ENCODE measurements at places on chromosomes 13 and 19.

- no peak for DNase-seq
Observed at GRCh38 chr19:47019431-47020041, at the start of gene NPAS1. Gene NPAS1, plus strand, starts transcription at chr19:47019837. Its CDS starts 1,211 bp downstream, at chr19:47021048.

- peak; percentile 40 for DNase-seq
Observed at GRCh38 chr13:51262501-51263211, 40.5 kb downstream of the FAM124A start.

- DNase-seq, result peak; percentile 55
Observed at GRCh38 chr13:105587786-105588185, 947.7 kb downstream of the EFNB2 start.

DNA sequence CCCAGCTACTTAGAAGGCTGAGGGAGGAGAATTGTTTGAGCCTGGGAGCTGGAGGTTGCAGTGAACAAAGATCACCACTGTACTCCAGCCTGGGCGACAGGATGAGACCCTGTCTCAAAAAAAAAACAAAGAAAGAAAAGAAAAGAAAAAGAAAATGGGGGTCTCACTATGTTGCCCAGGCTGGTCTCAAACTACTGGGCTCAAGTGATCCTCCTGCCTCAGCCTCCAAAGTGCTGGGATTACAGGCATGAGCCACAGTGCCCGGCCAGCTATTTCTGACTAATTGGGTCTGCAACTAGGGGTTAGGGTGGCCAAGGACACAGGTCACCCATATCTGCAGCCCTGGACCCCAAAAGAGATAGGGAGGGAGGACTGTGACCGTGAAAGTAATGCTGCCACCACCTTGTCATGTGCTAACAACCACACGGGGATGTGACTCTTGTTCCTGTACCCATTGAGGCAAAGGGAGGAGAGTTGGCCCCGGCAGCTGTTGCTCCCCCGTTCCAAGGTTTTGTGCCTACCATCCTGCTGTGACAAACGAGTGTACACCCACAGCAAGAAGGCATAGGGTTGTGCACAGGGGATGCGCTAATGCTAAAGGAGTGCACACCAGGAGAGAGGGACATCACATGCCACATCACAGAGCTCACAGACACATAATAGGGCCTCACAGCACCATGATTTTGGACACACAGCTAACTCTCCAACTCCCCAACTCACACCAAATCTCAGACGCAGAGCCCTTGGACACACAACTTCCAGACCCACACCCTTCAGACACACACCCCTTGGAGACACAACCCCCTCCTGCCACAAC lies 619 bp downstream of the MEF2B start:
- DNase-seq, result no peak

DNA sequence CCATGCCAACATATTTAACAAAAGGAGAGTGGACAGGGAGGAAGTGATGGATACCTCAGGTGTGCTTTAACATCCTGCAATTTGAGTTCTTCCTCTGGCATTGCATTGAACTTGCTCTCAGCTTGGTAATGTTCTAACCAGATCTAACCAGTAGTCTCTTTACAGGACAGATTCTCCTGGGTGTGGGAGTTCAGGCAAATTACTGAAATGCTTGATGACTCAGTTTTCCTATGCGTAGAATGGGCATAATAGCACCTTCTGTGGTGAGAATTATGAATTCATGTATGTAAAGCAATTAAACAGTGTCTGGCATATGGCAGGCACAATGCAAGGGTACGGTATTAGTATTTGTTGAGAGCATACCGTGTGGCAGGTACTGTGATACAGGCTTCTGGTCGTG lies 3.6 kb downstream of the AKAP11 start:
- no peak for DNase-seq

DNA sequence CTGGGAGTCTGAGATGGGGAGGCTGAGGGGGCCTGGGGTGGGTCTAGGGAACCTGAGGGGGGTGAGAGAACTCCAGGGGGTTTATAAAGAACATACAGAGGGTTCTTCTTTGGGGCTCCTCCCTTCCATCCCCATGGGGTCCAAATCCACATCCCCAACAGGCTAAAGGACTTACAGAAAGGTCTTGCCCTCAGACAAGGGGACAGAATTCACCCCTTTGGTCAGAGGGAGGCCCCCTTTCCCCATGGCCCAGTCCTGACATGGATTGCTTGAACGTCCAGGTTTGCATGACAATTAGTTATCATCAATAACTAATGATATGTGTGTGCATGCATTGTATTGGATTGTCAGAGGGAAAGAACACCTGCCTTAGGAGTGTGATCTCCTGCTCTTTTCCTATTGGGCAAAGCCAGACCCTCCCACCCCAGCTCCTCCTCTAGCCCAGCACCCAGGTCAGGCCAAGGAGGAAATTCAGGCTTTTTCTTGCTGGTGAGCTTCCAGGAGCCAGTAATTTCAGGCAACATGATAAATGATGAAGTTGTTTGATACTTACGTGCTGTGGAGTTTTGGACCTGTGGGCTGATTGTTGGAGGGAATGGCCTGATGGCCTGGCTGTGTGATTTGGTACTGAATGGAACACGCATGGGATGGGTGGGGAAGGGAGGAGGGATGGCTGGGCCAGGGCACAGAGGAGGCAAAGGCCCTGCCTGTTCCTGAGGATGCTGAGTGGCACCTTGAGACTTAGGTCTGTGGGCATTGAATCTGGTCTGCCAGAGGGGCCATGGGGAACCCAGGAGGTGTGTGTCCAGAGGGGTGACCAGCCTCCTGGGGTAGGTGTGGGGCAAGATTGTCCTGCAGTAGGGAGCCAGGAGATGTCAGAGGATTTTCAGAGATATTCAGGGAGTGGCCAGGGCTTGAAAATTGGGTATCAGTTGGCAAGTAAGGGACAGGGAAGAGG lies 1.1 kb downstream of the KLHL26 start:
- no peak for DNase-seq

GRCh38 chr19:41844601-41845000 lies at the start of gene LYPD4:
Gene LYPD4, minus strand, starts transcription at chr19:41844683. Its CDS starts 5,398 bp downstream, at chr19:41839285.
- no peak for DNase-seq

DNA sequence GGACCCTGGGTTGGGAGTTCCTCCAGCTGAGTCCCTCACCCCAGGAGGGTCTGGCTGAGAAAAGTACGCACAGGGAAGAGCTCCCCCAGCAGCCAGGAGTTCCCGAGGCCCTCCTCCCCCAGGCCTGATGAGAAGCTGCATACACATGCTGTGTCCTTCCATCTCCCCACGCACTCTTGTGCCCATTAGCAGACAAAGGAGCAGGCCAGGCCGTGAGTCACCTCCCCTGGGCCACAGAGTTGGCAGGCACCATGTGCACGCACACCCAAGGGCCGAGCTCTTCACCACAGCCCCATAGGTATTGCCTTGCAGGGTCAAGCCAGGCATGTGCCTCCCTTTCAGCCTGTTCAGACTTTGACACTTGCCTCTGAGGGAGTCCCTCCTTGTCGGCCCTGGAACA lies 17.5 kb downstream of the MAU2 start:
- no peak for DNase-seq

- DNase-seq, result no peak
Observed at GRCh38 chr13:20702915-20703779, at the start of gene IL17D. Gene IL17D, plus strand, starts transcription at chr13:20703699. Its CDS starts 303 bp downstream, at chr13:20704002.

DNA sequence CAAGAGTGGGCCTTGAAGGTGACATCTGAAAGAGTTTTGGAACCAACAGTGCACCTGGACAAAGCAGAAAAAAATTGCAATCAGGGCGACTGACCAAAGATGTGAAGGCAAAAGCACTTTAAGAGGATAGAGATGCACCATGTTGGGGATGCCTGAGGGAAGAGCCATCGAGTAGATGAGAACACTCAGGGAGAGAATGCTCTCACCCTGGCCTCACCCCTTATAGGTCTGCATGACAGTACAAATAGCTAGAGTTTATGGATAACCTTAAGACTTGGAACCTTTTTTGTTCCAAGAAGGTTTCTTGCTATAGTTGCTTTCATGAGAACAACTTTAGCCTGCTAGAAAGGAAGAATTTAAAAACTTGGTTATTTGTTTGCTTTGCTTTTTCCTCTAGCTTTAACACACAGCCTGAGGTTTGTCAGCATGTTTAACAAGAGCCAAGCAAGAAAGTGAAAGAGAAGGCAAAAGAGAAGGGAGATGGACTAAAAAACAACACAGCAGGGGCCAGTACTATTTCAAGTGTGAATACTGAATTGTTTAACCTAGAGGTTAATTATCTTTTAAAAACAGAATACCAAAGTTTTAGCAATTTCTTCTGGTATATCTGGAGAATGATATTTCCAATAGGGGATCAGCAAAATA lies 418.9 kb downstream of the DIAPH3 start:
- no peak for DNase-seq

GRCh38 chr19:39677961-39678889 lies 22.5 kb downstream of the LGALS16 start:
- no peak for DNase-seq

DNA sequence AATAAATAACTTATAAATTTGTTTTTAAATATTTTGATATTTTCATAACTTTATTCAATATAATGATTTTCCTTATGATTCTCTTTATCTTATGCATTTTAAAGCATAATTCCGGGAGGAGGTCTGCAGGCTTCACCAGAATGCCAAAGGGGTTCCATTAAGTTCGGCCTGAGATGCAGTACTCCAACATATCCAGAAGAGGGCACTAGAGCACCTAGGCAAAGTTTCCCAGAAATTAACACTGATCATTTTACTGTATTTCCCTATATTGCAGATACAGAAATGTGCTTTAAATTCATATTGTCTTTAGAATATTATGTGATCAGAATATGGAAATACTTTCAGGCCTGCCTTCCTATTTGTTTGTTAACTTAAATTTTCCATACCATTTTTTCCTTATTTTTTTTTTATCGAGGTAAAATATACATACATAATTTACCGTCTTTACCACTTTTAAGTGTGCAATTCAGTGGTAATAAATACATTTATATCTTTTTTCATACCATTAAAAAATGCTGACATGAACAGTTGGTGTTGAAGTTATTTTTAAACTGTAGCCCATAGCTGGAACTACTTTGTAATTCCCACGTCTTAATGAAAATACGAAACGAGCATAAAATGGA lies 58.9 kb upstream of the TM9SF2 start:
- DNase-seq, result peak; percentile 46

GRCh38 chr19:30064771-30065494 lies 122.9 kb downstream of the URI1 start:
- no peak for DNase-seq

DNA sequence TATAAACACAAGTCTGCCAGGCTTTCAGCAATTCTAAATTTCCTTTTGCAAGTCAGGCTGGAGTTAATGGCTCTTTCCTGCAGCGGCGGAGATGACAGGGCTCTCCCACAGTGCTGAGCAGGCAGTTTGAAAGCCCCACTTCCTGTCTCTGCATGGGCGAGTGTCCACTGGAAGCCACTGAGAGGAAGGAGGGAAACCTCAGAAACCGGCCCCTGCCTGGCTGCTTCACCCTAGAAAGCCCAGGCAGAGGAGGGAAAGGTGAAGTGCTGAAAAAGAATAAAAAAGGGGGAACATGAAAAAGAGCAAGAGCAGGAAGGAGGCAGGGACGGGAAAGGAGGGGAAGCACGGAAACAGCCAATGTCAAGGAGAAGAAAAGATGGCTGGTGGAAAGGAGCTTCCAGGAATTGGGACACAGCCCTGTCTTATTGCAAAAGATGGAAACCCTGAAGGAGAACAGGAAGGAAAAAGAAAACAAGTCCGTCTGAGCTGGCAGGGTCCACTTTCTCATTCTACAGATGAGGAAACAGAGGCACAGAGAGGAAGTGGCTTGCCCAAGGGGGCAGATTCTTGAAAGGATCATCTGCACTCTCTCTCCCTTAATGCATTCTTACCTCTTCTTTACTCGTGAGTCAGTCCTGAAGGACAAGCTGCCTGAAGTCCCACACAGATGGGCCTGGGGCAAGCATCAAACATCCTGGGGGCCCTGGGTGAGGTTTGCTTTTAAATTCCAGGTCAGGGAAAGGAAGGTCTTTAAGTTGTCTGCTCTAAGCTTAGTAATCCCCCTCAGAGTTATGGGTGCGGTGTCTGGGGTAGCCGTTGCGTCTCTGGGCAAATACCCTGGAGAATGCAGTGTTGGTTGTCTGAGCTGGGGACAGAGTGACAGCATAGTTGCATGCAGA lies 38.8 kb upstream of the ALOX5AP start:
- peak; percentile 44 for DNase-seq
